ENCODE measurements at places on chromosomes 6 and 20. TPM values are rescaled to one million over a fixed set of nuclear protein-coding genes. Genes with fewer than 3 reads are reported as not detected.

The RIMS1 gene
- total RNA-seq = 0.28 TPM

The ESR1 gene
- total RNA-seq = 0.92 TPM

The GSTA2 gene
- total RNA-seq = not detected

The OR2B6 gene
- not detected for total RNA-seq

The TINAG gene
- total RNA-seq = not detected
